ENCODE measurements at places on chromosomes 4 and X.

DNA sequence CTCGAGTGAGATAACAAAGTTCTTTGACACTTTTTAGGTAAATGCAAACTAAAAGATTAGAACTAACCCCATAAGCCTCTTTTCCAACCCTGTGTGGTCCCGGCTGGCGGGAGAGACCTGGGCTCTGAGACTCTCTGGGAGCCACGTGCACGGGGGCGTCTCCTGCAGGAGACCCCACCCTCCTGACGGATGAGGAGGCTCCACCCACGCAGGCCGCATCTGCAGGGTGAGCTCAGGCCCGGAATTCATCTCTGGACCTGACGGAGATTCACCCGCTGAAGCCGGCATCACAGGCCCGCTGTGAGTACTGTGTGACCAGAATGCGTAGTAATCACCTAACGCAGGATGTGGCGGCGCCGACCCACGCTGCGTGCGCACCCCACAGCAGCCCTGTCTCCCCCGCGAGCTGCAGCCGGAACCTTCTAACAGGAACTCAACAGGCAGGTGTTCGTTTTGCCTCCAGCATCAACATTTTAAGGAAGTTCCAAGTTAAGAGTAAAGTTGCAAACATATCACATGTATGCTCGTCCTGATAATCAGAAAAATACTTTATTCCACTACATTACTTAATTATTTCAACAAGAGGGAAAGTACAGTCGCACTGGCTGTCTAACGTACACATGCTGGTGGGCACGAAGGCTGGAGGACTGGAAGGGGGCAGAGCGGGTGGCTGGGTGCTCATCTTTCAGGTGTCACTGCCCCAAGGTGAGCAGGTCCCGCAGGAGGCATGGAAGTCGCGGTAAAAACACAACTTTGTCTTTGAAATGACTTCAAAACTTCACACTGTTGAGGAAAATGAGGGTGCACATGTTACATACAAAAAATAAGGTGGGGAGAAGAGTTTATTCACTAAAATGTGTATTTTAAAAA lies 44.5 kb downstream of the FGFRL1 start:
- peak; percentile 63 for DNase-seq

DNA sequence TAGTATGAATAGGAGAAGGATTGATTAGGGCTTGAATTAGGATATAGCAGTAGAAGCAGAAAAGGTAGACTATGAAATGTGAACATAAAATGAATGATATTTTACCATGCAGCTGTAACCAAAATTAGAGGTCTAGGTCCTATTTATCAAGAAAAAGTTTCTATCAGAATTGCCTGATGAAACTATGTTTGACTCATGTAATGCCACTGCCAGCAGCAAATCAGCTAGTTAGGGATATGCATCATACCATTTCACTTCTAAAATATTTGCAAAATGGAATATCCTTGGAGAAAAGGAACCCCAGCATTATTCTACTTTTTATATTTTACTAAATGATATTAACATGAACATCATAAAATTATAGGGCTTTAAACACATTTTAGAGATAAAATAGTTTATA lies 188.4 kb downstream of the WDFY3 start:
- no peak for DNase-seq

GRCh38 chr4:72473434-72473900 lies 95.6 kb downstream of the ADAMTS3 start:
- no peak for DNase-seq

GRCh38 chrX:153924149-153924861 lies 1.8 kb downstream of the ARHGAP4 start:
- DNase-seq = no peak

GRCh38 chr4:150960079-150960478 lies 55.0 kb downstream of the LRBA start:
- DNase-seq = no peak

DNA sequence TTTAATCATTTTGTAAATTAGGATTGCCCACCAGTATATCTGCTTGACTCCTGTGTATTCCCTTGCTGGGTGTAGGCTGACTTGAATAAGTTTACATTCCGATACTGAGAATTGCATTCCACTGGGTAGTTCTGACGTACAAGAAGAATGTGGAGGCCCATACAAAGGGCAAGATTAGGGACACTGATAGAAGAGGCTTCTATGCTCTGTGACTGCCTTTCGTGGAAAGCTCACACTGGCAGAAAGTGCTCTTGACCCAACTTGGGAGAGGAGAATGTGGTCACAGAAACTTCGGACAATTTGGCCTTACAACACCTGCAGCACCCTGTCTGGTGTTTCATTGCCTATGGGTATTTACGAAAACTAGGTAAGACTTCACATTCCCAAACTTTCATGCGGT lies 126.3 kb downstream of the RAPGEF2 start:
- no peak for DNase-seq

- no peak for DNase-seq
Measured at GRCh38 chr4:123386609-123387008, 10.0 kb upstream of the SPRY1 start.

DNA sequence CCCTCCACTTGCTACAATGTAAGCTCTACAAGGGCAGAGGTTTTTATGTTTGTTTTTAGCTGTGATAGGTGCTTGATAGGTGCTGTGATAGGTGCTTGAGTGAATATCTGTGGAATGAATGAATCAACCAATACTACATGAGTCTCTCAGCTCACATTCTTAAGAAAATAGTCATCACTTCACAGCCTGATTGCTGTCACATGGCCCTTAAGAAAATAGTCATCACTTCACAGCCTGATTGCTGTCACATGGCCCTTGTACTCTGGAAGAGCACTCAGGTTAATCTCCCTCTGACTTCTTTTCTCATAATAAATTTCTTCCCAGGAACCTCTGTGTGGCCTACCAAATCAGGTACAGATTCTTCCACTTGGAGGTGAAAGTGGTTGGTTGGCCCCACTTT lies 335.2 kb downstream of the TENM3 start:
- DNase-seq = no peak

DNA sequence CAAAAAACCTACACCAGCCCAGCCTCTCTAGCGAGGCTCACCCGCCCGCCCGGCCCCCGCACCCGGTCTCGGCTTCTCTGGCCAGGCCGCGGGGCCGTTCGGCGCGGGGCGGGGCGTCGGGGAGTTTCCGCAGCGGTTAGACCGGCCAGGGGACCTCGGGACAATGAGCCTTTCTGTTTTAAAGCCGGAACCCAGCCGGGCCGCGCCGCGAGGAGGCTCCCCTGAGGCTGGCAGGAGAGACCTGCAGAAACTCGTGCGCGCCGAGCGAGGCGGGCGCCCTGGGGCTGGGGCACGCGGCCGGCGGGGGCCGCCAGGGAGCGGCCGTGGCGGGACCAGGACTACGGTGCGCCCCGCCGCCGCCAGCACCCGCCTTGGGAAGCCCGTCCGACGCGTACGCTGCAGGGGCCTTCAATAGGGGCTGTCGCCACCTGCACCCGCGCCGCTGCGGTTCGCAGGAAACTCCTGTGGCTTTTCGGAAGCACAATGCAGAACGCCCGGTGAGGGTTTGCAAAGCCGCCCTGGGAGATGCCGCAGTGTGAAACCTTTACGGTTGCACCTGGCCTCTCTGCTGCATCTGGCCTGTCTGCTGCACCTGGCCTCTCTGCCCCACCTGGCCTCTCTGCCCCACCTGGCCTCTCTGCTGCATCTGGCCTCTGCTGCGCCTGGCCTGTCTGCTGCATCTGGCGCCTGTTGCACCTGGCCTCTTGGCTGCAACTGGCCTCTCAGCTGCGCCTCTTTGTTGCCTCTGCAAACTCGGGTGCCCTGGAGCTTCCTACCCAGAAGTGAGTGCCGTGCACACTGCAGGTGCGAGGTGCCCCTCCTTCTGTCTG lies 63.9 kb downstream of the TRAPPC11 start:
- peak; percentile 69 for DNase-seq

GRCh38 chrX:23919706-23920320 lies 12.0 kb downstream of the CXorf58 start:
- DNase-seq = no peak
